SW 1271 (cell line): ENCODE measurements at places on chromosomes 3 and 15.

DNA sequence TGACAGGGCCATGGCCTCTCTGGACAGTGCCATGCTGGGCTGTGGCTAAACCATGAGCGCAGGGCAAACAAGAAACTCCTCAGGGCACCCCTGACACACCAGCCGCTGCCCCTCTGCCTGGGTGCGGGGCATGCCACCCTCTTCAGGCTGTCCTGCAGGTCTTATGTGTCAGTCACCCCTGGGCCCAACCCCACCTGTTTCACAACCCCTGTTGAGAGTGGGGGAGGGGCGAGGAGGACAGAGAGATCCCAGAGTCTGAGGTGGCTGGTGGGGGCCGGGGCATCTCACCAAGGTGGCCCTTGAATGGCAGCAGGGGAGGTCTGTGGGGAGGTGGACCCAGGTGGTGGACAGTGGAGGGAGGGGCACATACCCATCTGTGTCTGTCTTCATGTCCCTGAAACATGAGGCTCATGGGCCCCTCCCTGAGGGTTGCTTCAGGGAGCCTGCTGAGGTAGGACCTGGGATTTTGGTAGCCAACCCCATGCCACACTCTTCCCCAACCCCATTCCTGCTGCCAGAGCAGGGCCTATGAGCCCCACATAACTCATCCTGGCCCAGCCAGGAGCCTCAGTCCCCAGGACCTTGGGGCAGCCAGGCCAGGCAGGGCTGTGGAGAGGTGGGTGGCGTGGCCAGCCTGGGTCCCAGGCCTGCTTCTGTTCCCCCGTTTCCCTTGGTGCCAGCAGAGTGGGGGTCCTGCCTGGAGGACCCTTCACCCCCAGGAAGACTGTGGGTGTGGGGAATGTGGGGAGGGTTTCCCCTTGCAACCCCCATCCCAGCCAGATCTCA lies 1.7 kb upstream of the STAB1 start:
- DNase-seq, result no peak

- DNase-seq, result peak; percentile 32
Measured at GRCh38 chr3:136171097-136171542, 25.0 kb downstream of the MSL2 start.

- no peak for DNase-seq
Measured at GRCh38 chr3:4795905-4796304, 183.3 kb upstream of the BHLHE40 start.

- DNase-seq, result no peak
Measured at GRCh38 chr3:71453319-71453718, 130.2 kb downstream of the FOXP1 start.

DNA sequence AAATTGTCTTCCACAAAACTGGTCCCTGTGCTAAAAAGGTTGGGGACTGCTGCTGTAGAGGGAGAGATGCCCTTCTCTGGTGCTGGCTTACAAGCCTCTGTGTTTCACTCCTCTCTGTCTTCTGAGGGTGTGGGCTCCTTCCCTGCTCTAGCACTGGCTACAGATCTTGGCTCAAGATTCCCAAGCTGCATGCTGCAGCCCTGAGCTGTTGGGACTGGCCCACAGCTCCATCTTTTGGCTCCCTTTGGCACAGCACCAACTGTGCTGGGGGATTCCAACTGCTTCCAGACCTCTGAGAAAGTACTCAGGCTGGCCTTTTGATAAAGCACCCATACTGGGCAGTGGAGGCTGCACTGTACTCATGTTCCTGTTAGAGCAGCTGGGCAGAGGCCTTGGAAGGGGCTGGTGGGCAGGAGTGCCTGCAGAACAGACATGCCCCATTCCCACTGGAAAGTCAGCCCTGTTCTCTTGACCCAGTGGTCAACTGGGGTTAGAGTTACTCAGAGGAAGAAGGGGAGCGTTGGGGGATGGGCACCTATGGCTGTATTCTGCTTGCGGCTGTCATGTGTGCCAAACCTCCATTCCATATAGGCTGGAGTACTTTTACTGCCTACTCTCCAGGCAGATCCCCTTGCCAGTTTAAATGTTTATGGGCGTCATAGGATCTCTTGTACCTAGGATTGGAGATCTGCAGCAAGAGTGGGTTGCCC lies 55.7 kb downstream of the GALK2 start:
- peak; percentile 2 for DNase-seq

- DNase-seq, result no peak
Measured at GRCh38 chr15:25792128-25792527, 71.0 kb downstream of the ATP10A start.

DNA sequence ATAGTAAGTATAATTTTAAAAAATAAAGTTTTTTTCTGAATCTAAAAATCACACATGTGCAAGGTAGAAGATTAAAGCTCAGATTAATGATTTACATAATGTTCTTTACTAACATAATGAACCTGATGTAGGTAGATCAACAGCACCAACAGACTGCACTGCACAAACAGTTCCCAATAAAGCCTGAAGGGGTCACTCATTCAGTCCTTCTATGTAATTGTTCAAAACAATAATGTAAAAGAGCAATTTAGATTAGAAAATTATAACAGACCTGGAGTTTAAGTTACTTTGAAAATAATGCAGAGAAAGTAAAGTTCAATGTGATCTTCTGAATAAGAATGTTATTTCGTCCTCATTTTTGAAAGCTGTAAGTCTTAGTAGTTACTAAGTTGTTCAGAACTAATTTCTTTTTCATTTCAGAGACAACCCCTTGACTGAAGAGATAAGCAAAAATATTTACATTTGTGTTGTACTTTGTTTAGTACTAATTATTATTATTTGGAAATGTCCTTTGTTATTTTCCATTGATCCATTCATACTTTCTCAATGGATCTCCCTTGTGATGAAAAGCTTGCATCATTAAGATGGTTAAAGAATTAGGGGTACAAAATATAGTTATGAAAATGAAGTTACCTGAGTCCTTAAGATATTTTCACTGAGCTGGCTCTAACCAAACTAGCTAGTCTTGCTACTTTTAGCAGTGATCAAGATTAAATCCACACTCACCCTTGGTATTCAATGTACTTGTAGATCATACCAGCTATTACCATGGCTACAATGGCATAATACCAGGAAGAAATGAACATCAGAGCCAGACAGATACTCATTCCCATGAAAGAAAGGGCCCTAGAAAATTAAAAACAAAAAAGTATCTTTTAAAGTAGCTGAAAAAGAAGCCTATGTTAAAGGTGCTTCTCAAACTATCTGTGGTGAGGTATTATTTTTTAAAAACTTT lies 16.8 kb downstream of the EMC4 start:
- DNase-seq, result no peak

- DNase-seq, result peak; percentile 3
Measured at GRCh38 chr3:156106721-156107373, 13.5 kb upstream of the KCNAB1 start.

- peak; percentile 22 for DNase-seq
Measured at GRCh38 chr3:44323341-44323955, 15.1 kb upstream of the TCAIM start.

DNA sequence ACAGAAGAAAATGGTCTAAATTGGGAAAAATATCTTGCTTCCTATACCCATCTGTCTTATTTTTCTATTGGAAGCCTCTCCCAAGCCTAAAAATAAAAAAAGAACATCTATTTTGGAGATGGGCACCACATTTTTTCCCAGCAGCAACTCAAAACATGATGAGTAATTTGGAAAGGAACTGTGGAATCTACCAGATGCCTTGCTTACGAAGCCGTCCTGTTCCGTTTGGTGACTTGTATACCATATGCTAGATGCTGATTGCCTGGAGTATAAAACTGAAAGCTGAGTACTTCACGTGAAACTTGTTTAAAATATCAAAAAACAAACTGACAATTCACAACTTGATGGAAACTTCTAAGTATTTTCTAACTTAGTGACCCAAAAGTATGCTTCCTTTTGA lies 491.0 kb downstream of the ROBO2 start:
- DNase-seq, result no peak

GRCh38 chr3:112365636-112366035 lies 32.7 kb downstream of the CD200 start:
- peak; percentile 12 for DNase-seq

DNA sequence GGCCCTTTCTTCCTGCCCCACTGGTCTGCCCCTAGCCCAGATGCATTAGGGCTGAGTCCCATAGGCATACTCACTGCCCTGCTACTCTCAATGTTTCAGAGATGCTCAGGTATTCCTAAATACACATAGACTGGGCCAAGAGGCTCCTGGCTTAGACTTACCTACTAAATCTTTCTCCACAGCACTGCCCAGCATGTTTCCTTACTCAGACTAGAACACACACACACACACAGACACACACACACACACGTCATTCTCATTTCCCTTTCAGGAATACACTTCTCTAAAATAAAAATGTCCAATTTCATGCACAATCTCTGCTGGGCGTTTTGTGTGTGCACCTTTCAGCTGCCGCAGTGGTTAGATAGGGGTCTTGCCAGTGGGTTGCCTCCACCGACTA lies 175.7 kb downstream of the FAM43A start:
- no peak for DNase-seq

DNA sequence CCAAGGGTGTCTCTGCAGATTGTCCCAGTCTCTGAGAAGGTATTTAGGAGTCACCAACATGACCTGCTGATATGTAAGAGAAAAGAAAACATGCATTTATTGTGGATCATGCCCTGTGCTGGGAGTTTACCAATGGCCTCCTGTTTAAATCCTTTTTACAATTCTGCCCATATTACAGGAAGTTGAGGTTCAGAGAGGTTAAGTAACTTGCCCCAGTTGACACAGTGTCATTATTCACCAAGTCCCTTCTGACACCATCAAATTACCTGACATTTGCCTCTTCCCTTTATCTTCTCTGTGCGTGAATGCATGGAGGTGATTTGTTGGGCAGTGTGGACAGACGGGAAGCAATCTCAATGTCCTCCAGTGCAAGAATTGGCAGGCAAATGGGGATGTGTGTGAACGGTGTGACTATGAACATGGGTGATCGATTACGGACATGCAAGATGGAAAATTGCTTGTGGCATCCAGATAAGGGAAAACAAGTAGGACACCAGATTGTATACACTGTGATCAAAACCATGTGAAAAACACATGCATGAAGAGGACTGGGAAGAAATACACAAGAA lies 27.3 kb downstream of the ZNF710 start:
- no peak for DNase-seq

DNA sequence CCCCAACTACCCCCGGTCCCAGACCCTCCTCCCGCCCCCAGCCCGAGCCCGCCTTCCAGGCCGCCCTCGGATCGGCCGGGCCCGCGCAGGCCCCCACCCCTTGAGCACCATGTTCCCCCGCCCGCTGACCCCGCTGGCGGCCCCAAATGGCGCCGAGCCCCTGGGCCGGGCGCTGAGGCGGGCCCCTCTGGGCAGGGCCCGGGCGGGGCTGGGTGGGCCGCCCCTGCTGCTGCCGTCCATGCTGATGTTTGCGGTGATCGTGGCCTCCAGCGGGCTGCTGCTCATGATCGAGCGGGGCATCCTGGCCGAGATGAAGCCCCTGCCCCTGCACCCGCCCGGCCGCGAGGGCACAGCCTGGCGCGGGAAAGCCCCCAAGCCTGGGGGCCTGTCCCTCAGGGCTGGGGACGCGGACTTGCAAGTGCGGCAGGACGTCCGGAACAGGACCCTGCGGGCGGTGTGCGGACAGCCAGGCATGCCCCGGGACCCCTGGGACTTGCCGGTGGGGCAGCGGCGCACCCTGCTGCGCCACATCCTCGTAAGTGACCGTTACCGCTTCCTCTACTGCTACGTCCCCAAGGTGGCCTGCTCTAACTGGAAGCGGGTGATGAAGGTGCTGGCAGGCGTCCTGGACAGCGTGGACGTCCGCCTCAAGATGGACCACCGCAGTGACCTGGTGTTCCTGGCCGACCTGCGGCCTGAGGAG lies 472 bp downstream of the CHST14 start:
- DNase-seq, result no peak

DNA sequence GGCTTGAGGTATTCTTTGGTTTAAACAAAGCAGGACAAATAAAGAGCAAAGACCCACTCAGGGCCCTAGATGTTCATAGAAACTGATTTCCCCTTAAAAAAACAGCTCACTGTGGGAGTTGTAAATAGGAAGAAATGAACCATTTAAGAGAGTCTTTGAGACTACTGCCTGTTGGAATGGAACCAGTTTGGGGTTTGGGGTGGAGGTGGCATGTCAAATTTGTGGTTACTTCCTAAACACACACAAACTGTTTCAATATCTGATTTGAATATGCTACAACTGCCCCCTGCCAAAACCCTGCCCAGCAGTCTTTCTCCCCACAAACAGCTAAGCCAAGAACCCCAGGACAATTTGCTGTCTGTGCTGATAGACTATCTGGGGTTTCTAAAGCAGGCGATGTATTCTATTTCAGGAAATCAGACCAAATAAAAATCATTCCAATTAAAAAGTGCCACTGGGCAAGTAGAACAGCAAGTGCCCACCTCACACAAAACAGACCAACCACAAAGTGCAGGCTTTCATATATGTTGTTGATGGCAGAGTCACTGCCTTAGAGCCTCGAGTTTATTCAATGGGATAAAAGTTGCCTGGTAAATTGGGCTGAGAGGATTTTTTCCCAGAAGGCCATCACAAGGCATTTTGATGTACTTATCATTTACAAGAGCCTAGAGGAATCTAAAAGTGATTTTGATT lies 293.9 kb upstream of the PROK2 start:
- DNase-seq, result no peak

- no peak for DNase-seq
Measured at GRCh38 chr3:177528306-177529070, 331.2 kb upstream of the TBL1XR1 start.

- DNase-seq, result no peak
Measured at GRCh38 chr3:190686011-190686410, 172.1 kb downstream of the IL1RAP start.

DNA sequence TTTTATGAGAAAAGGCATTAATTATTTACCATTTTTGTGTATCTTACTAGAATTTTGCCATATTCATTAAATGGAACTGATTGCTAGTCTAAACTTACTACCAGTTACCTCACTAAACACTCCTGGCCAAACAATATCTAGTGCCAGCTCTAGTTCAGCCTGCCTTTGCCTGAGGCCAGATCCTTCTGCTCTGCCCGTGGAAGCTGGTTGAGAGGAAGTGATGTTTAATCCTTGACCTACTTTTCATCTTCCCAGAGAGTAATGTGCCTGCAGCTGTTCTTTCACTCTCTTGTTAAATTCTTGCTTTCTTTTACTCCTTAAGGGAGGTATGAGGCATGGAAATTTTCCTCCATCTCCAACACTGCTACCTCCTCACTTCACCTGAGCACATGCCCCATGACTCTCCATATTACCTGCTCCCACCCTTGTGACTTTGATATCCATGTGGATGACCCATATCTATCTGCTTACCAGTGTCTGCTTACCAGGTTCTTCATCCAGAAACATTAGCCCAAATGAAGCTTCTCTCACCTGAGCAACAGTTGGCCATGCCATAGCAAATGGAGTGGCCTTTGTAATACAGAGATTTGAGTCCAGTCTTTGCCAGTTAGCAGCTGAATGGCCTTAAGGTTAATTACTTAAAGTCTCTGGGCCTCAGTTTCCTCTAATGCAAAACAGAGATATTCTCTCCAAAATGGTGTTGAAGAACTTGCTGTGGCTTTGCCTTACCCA lies 53.4 kb downstream of the UBE2E1 start:
- DNase-seq, result no peak
